ENCODE measurements at places on chromosomes 2 and 18.

- no peak for DNase-seq
Measured at GRCh38 chr2:20934236-20934635, 109.6 kb downstream of the APOB start.

GRCh38 chr18:50559752-50560680, at the start of gene MAPK4:
Gene MAPK4 (plus strand): TSS chr18:50560087. CDS start chr18:50663959, 103,872 bp downstream.
- DNase-seq = peak; percentile 86

DNA sequence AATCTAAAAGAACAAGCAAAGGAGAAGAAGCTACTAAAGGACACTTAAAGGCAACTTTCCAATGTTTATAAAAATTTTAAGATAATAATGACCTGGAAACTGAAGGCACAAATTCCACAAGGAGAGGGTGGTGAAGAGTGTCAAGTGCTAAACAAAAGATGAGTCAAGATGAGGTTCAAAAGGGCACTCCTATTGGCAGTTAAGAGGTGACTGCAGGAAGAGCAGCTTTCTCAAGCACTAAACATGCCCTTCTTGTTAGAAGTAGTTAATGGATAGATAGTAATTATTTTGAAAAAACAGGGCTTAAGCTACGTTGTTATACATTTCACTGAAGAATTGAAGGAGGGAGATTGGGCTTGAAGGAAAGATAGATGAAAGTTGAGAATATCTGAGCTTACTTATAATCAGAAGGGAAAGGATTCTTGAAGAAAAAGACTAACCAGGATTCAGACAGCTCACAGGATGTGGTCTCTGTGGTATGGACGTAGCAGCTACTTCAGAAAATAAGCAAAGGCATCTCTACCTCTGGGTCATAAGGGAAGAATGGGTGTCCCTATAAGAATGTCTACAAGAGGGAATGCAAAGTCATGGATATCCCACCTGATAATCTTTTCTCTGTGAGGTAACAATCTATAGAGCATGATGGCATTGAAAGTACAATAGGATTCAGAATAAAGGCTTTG, 454.7 kb upstream of the SLC39A10 start:
- no peak for DNase-seq

- DNase-seq = peak; percentile 50
Measured at GRCh38 chr2:165469417-165469816, at the start of gene CSRNP3. Gene CSRNP3 (plus strand): TSS chr2:165469698. CDS start chr2:165595066, 125,368 bp downstream.

DNA sequence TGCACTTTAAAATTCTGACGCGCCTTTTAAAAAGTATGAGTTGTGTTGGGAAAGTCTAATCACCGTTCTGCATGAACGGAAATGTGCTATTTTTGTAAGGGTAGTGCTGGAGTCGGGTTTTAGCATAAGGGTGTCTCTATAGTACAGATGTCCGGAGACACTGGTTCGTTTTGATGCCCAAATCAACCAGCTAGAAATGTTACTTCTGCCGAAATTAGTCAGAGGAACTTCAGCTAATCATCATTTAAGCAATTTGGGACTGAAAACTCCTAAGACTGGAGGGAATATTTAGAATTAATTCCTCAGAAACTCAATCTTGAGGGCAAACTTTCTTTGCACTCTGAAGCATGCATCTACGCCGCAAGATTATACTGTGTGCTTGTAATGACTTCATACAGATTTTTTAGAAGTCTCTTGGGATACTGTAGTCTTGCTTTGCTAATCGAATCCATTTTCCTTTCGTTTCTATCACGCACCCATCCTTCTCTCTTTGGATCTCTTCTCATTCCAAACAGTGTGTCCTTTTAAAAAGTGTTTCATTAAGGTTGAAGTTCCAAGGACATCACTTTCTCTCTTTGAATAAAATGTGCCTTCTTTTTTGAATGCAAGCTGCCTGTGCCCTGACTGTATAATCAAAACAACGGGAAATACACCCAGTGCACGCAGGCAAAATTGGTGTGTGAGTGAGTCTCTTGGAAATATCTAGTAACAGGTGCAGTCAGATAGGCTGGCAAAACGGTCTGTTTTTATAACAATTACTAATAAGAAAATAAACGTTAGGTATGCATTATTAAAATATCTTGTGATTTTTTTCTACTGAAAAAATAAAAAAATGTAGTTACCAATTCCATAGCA, 270.9 kb upstream of the TCF4 start:
- DNase-seq = no peak

- DNase-seq = no peak
Measured at GRCh38 chr2:200383380-200384110, 77.1 kb downstream of the SPATS2L start.

DNA sequence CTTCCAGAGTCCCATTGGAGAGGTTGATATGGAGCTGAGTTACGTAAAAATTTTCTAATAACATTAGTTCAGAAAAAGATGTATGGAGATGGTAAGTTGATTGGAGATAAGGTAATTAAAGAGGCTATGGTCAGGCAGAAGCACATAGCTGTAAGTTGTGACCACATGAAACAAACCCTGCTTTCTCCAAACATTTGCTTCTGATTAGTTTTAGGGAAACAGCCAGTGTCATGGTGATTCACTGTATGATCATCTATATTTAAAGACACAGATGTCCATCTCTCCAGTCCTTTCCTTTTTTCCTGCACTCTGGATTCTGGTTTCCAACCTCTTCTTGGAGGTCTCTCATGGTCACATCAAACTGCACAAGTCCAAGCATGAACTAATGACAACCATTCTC, 1550.8 kb upstream of the PIK3C3 start:
- no peak for DNase-seq

- DNase-seq = no peak
Measured at GRCh38 chr18:54790109-54790508, 38.2 kb upstream of the RAB27B start.

DNA sequence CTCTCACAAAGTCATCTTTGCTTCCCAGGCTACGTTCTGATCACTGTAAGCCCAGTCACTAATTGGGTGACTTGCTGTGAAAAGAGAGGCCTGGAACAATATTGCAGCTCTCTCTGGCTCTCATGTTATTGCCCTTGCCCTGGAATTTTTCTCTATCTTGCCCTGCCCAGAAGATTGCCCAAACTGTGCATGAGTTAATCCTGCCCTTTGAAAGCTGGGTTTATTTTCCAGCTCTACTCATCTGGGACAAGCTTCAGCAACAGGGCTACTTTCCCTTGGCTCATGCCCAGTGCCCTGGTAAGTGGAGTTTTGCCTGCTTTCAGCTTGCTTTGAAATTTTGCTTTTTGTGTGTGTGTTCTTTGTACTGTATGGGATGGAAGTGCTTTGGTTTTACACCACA, 6.9 kb upstream of the EHBP1 start:
- DNase-seq = no peak

- no peak for DNase-seq
Measured at GRCh38 chr2:111017034-111017622, 103.6 kb upstream of the BCL2L11 start.

DNA sequence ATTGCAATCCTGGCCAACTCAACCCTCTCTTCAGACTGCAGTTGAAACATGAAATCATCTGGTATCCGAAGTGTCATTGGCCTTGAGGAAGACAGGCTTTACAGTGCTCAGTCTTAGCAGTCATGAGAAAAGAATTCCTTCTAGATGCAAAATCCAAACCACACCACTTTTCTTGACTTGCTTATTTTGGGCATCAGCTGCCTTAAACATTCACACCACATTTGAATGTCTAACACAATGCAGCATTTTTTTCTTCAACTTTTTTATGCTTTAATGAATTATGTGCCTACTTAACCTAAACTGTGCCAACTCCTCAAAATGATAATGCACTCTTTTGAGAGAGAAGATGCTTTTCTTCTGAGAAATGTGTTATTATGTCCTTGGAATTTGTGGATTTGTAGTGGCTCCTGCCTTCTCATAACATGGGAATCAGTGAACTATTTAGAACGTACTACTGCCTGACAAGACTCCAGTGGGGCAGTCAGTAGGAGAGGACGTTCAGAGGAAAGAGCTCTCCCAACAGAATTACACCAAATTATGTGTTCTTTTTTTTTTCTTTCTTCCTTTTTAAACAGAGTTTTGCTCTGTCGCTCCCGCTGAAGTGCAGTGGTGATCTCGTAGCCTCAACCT, 3.2 kb upstream of the FAM98A start:
- DNase-seq = no peak

GRCh38 chr2:127330753-127331152, 36.8 kb upstream of the ERCC3 start:
- DNase-seq = no peak

DNA sequence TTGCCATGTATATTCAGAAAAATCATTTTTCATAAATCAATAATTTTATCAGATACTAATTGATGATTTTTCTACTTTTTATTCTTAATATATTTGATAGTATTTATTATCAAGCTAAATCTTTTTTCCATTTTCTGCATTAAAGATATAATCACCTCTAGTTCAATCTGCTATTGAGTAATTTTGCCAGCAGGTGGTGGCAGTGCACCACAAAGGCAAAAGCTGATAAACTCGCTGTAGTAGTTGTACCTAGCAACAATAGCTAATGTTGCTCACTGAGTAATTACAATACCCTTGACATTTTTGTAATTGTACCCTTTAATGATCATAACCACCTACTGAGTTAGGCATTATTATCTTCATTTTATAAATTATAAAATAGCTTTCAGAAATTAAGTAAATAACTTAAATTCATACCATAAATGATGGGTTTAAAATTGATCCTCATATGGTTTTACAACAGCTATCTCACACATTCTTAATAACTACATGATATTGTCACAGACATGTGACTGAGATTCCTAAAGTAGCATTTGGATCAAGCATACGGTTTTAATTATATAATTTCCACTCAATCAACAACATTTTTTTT, 52.0 kb upstream of the CALCRL start:
- DNase-seq = peak; percentile 20

GRCh38 chr2:185658750-185659149, 79.9 kb upstream of the FSIP2 start:
- no peak for DNase-seq

GRCh38 chr18:4016391-4017049, 438.6 kb downstream of the DLGAP1 start:
- DNase-seq = no peak

GRCh38 chr2:233857511-233858141, 3.3 kb upstream of the HJURP start:
- peak; percentile 8 for DNase-seq

- DNase-seq = no peak
Measured at GRCh38 chr2:59425247-59425646, 1128.2 kb downstream of the BCL11A start.

- DNase-seq = no peak
Measured at GRCh38 chr2:221671515-221671914, 99.4 kb upstream of the EPHA4 start.

DNA sequence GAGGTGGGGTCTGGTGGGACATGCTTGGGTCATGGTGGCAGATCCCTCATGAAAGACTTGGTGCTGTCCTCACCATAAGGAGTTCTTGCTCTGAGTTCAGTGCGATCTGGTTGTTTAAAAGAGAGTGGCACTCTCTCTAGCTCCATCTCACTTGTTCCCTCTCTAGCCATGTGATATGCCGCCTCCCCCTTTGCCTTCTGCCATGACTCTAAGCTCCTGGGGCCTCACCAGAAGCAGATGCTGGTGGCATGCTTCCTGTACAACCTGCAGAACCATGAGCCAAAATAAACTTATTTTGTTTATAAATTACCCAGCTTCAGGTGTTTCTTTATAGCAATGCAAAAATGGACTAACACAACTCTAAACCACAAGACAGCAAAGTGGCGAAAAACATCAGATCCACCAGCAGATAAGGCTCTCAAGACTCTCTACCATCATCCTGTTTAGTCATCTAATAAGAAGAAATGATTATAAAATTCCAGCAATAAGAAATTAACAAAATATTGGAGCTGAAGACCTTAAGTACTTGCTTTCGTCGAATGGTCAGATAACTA, 75.5 kb downstream of the OLA1 start:
- DNase-seq = no peak

DNA sequence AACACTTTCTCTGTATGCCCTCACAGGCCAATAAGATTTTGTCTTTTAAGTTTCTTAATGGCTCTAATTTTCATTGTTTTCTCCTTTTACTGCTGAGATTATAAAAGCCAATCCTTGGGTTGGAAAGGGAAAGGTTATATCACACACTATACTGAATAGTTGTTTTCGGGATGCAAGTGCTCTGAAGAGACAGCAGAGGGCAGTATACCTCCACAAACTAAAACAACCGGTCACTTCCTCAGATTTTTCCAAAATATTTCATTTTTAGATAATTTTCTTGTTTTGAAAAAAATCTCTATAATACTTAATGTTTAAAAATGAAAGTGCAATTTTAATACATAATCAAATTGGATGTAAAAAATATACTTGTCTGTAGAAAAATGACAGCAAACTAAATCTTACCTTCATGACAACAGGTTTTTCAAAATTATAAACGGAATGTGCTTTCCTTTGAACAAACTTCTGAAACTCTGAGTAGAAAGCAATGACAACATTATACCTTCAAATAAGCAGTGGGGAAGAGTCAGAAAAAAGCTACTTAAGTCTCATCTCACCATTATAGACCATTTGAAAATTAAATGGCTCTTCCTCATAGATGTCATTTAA, 82.7 kb downstream of the ORC4 start:
- peak; percentile 18 for DNase-seq

DNA sequence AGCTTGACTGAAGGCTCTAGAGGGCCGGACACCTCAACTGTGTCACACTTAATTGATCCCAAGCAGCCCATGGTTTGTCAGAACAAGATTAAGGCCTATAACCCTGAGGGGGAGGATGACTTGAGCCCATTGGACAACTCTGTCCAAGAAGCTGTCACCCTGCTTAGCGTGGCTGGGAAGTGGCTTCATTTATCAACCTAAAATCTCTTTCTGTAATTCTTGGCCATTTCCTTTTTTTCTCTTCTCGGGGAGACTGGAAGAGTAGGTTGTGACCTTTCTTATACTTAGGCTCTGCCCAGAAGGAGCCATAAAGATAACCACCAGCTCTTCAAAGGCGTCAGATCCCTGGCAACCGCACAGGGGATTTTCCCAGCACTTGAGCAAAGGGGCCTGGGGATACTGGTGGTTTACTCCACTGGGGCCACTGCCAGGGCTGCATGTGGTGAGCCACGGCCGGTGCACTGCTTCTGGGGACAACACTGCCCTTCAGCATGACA, 265.5 kb downstream of the CYRIA start:
- DNase-seq = no peak

GRCh38 chr2:50957896-50958295, 74.0 kb downstream of the NRXN1 start:
- no peak for DNase-seq

DNA sequence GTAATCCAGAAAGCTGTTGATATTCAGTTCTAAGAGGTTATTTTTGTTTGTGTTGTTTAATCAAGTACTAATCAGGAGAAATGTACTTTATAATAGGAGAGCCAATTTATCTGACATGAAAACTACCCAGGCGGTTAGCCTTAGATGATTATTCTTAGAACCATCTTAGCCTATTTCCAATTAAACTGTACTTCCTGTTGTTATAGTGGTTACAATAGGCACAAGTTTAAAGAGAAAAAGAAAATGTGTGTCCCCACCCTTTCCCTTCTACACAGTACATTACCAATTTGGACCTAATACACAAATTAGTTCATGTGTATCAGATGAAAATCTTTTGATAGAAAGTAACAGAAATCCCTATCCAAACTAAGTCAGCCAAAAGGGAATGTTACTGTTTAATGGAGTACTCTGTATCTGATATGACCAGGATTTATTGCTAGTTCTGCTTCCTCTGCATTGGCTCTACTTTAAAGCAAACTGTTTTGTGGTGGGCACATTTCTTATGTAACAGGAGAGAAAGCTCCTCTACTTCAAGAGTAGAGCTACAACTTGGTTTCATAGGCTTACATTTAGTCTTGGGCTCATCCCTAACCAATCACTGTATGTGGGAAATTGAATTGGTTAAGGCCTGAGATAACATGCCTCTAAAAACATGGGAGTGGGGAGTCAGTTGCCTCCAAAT, 217.9 kb downstream of the UBE2E3 start:
- DNase-seq = no peak

GRCh38 chr2:112637289-112637660, 8.5 kb upstream of the SLC20A1 start:
- no peak for DNase-seq

GRCh38 chr2:12980817-12981216, 264.1 kb downstream of the TRIB2 start:
- no peak for DNase-seq
